ENCODE measurements at places on chromosomes 13 and 19.

GRCh38 chr19:46303691-46304397, 7.0 kb downstream of the HIF3A start:
- DNase-seq: no peak

DNA sequence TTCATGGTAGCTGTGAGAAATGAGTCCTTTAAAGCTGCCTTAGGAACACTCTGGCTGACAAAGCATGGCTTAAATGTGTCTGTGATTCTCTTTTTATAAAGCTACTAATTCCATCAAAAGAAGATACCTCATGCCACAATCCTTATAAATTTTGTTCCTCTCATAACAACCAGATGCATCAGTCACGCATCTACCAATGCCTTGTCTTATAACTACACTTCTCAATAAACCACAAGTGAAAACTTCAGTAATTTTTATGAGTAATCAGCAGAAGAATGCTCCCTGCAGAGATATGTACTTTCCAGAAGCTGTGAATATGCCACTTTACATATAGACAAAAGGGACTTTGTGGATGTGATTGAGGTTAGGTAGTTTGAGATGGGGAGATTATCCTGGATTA, 147.8 kb downstream of the SUCLA2 start:
- DNase-seq: no peak

GRCh38 chr13:76953968-76954367, 5.7 kb downstream of the ACOD1 start:
- DNase-seq: no peak

DNA sequence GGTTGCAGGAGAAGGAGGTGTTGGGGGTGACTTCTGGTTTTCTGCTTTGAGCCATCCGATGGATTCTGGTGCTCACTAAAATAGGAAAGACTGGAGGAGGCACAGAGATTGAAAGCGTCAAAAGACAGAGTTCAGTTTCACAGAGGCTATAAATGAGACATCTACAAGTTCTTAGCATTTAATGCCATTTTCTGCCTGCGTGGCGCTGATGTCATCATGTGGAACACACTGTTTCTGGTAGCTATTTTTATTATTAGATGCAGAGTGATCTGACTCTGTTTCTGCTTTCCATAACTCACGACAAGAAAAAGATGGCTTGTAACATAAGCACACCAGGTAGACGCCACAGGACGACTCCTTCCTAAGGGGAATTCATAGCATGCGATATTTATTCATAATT, 3.3 kb upstream of the SLC39A3 start:
- DNase-seq: no peak

DNA sequence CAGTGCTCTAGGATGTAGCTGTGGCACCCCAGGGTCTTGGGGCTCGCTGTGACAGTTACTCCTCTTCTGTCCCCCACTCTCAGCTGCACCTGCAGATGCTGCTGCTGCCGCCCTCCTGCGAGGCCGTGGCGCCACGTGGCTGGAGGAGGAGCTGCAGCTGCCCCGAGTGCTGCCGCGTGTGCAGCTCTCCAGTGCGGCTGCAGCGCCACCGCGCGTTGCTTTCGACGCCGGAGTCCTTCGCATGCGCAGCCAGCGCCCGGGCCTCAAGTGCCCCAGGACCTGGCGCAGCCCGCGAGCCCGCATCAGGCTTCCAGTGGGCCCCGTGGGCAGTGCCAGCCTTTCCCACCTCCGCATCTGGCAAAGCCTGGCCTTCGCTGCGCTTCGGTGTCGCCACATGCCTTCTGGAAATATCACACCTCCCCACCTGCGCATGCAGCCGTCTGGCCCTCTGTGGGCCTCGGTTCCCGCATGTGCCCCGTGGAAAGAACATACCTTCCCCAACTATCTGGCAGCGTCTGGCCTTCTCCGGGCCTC, 692 bp upstream of the ZNF580 start:
- DNase-seq: no peak

- DNase-seq: no peak
These were observed 382.9 kb downstream of the OLFM4 start for GRCh38 chr13:53411463-53411862.

- no peak for DNase-seq
These were observed 16.7 kb downstream of the KLF5 start for GRCh38 chr13:73075546-73075945.

- no peak for DNase-seq
These were observed 4.9 kb downstream of the THAP8 start for GRCh38 chr19:36049080-36049698.

DNA sequence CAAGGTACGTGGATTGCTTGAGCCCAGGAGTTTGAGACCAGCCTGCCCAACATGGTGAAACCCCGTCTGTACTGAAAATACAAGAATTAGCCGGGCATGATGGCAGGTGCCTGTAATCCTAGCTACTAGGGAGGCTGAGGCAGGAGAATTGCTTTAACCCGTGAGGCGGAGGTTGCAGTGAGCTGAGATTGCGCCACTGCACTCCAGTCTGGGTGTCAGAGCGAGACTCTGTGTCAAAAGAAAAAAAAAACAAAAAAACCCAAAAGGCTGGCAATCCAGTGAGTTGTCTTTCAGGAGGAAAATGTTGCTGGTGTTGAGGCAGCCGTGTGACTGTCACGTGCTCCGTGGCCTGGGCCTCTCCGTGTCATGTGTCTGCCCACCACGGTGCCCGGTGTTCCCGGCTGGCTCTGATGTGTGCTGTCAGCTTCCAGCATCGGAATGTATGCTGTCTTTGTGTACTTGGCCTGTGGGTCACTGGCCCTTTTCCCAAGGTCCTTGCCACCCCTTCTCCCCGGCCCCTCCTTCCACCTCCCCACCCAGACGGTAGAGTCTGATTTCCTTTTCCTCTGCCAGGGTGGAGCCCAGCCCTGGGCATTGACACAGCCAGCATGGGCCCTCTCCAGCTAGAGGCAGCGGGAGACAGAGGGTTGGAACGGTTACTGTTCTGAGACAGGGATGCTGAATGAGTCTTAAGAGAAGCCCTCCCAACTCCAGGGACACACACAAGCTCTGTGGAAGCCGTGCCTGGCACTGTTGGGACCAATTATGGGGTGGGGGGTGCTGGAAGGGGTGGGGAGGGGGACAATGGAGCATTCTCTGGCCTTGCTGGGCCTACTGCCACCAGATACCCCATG, 7.2 kb upstream of the TUBB4A start:
- DNase-seq: no peak

DNA sequence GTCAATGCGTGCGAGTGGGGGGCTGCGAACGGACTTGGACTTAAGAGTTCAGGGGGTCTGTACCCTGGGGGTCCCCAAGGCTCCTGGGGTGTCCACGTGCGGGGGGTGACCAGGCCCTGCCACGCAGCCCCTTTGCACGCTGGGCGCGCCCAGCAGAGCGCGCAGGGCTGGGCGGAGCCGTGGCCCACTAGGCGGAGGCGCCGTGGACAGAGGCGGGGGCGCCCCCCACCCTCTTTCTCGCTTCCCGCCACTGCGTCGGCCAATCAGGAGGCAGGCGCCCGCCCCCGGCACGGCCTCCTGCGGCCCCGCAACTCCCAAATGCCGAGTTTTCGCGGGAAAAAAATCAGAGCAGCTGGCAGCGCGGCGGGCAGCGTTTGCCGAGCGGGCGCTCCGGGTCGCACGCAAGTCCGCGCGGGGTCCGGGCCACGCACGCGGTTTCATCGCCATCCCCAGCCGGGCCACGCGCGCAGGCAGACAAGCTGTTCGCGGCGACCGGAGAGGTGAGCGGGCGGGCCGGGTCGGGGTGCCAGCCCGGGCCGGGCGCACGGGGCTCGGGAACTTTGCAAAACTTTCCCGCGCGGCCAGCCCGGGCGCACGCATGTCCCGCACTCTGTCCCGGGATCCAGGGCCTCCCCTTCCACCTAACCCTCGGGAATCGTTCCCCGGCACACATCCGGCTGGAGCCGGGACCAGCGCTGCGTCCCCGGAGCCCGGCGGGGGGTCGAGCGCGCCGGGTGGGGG, at the start of gene UHRF1:
TSS of gene UHRF1 (plus strand) at position 346 of the 741 bp plus-strand sequence. CDS start 1,385 bp downstream, outside the sequence.
- no peak for DNase-seq

GRCh38 chr13:79917628-79918027, 423.3 kb downstream of the SPRY2 start:
- DNase-seq: no peak

GRCh38 chr19:54464630-54465425, 1.2 kb upstream of the LENG9 start:
- no peak for DNase-seq

DNA sequence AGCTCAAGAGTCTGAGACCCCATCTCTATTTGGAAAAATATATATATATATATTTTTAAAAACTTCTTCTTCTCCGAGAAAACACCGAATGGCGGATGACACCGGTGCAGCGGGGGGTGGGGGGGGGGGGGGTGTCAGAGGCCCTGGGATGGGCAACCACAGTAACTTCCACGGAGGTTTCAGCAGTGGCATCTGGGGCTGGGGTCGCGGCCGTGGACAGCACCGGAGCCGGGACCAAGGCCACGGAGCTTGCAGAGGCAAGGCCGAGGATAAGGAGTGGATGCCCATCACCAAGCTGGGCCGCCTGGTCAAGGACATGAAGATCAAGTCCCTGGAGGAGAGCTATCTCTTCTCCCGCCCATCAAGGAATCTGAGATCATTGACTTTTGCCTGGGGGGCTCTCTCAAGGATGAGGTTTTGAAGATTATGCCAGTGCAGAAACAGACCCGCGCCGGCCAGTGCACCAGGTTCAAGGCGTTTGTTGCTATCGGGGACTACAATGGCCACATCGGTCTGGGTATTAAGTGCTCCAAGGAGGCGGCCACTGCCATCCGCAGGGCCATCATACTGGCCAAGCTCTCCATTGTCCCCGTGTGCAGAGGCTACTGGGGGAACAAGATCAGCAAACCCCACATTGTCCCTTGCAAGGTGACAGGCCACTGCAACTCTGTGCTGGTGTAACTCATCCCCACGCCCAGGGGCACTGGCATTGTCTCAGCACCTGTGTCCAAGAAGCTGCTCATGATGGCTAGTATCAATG, 59.0 kb downstream of the EPS15L1 start:
- DNase-seq: no peak

GRCh38 chr13:39253774-39254173, 215.5 kb downstream of the NHLRC3 start:
- no peak for DNase-seq

- DNase-seq: no peak
These were observed 3.7 kb downstream of the GATAD2A start for GRCh38 chr19:19409205-19409604.

GRCh38 chr13:99265821-99266426, 7.7 kb upstream of the GPR18 start:
- DNase-seq: peak; percentile 9

DNA sequence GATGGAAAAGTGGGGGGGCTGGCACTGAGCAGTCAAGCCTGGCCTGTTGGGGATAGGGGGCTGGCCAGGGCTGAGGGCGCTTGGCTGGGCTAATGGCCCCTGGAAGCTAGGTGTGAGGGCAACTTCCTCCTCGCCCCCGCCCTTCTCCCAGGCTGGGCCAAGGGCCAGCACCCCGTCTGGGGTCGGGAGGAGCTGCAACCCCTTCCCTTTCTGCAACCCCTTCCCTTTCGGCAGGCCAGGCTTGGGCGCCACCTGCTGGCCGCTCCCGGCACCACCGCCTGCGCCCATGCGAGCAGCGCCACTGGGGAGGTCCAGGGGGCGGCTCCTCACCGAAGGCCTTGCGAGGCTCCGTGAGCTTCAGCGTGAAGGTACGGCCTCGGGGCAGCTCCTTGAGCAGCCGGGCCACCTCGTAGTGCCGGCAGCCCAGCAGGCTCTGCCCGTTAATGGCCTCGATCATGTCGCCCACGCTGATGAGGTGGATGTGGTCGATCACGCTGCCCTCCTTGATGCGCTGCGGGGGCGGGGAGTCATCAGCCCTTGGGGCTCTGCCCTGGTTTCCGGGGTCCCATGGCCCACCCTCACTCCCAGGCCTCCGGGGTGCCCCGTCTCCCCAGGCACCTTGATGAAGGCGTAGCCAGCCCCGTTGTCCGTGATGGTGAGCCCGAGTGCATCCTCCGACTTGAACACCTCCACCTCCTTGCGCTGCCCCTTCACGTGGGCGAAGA, 5.0 kb upstream of the PTGER1 start:
- DNase-seq: no peak

- no peak for DNase-seq
These were observed 9.2 kb upstream of the CLC start for GRCh38 chr19:39746836-39747529.

DNA sequence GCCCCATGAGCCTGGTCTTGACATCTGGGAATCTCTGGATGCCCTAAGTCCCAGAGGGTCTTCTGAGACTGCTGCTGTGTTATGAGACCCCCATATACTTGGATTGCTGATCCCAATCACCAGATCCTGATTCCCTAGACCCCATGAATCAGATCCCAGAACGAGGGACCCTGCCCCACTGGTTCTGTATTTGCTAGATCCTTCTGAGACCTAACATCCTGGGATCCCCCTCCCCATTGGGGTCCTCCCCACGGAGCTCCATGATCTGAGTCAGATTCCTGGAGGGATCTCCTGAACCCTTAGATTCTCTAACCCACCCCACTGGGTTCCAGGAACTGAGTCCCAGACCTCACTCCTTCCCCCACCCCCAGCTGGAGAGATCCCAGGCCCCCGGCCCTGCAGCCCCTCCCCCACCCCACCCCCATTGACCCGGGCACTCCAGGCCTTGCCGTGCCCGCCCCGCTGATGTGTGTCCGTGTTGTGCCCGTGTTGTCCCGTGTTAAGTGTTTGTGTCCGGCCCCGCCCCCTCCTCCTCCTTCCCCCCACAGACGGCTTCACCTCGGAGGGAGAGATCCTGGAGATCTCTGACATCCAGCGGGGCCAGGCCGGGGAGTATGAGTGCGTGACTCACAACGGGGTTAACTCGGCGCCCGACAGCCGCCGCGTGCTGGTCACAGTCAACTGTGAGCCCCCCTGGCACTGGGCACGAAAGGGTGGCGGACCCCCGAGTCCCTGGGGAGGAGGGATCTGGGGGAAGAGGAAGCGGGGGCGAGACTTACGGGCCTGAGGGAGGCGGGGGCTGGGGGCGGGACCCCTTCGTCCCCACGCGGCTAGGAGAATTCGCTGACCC, 15.0 kb downstream of the IGLON5 start:
- no peak for DNase-seq

DNA sequence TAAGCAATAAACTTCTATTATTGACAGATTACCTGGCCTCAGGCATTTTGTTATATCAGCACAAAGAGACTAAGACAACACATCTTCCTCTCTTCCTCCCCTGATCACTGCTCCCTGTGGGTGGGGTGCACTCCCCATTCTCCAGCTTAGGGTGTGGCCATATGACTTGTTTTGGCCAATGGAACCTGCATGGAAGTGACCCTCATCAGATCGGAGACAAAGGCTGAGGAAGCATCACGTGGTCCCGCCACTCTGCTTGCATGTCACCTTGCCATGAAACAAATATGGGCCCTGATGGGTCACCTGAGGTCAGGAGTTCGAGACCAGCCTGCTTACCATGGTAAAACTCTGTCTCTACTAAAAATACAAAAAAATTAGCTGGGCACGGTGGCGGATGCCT, 13.7 kb upstream of the CCL25 start:
- no peak for DNase-seq

- DNase-seq: no peak
These were observed 849 bp downstream of the GAS6 start for GRCh38 chr13:113862931-113863523.
